ENCODE measurements at places on chromosomes 12 and 14.

DNA sequence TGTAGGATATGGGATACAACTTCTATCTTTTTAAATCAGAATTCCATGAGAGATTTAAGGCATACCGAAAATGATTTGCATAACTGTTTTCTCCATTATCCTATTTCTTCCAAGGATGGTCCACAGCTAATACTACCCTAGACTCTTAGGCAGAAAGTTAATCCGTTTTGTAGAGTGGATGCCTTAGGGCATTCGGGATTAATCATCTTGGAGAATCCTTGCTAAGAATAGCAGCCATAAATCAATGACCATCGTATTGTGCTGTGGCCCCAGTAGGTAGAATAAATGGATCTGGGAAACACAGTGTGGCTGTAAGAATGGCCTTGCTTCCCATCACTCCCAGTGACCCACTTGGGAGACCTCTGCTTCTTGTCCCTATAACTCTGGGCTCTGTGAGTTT, 99.6 kb downstream of the SSPN start:
- no peak for DNase-seq

DNA sequence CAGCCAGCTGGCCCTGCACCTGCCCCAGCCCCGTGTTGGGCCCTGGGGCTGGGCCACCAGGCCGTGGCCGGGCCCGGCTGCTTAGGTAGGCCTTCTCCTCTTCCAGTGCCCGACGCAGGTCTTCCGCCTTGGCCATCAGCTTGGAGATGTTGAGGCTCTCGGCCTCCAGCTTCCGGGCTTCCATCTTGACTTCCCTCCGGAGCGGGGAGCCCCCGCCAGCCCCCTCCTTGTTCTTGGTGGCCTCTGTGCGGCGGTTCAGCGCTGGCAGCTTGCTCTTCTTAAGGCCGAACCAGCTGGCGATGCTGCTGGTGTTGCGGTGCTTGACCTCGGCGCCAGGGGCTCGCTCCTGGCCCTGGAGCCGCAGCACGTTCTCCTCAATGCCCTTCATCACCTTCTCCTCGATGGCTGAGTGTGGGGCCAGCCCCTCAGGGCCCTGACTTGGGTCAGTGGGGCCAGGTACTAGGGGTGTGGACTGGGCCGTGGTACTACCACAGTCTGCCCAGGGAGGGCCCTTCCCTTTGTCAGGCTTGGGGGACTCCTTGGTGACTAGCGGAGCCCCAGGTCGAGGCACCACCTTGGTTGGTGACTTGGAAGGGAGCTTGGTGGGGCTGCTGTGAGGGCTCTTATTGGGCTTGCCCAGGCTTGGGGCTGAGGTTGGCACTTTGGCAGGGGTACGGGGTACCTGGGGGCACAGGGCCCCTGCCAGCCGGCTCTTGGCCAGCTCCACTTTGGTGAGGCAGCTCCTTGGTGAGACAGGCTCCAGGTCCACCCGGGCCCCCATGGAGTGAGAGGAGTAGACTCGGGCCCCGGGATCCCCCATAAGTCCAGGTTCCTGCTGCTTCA, 33.2 kb downstream of the NCKAP5L start:
- no peak for DNase-seq

DNA sequence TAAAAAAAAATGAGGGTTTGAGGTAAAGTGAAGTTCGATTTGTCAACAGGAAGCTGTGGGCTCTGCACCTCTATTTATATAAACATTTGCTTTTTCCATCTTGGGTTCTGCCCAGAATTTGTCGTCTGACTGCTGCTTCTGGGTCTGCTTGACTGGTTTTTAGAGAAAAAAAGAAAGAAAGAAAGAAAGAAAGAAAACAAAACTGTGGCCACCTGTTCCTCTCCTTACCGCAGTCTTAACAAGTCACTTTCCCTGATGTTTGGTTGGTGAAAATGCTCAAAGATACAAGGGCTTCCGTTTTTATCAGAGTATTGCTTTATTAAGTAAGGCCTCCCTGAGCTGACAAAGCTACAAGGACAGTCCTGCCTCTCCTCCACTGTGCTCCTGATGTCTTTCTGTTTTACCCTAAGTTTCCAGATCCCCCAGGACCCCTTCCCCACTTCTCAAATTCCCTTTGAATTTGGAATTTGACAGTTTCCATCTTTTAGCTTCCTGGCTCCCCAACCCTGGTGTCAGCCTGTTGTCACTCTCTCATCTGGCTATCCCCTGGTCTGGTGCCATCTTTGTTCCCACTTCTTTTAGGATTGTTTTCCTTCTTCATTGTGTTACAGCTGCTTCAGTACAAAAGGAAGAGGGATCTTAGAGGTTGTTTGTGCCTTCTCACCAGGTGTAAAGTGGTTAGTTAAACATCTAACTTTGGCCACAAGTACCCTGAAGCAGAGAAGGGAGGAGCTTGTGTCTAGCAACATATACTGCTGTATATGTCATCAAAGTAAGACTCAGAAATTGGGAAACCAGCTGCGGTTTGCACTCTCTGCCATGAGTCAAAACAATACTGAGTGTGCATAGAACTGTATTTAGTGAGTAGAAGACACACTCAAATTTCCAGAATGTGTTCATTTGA, 18.0 kb downstream of the MFAP5 start:
- peak; percentile 6 for DNase-seq

DNA sequence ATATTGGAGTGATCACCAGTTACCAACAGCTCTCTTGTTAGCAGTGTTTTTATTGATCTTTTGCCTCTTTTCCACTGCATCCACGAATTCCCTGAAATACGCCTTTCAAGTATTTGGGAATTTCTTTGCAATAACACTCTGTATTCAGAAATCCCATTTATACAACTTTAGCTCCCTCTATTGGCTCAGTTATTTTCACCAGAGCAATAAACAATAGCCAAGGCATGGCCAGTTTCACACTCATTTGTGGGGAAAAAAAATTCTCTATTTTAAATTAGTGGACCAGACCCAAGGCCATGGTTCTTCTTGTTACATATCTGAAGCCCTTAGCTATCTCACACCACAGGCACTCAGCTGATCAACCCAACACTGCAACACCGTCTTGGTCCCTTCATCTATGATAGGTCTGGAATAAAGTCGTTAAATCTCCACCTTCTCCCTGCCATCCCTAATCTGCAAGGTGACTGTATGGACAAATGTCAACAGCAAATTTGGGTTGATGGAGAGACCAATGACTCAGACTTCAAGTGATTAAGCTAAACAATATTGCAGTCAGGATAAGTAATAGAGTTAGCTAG, 92.4 kb upstream of the TMEM260 start:
- DNase-seq, result no peak

DNA sequence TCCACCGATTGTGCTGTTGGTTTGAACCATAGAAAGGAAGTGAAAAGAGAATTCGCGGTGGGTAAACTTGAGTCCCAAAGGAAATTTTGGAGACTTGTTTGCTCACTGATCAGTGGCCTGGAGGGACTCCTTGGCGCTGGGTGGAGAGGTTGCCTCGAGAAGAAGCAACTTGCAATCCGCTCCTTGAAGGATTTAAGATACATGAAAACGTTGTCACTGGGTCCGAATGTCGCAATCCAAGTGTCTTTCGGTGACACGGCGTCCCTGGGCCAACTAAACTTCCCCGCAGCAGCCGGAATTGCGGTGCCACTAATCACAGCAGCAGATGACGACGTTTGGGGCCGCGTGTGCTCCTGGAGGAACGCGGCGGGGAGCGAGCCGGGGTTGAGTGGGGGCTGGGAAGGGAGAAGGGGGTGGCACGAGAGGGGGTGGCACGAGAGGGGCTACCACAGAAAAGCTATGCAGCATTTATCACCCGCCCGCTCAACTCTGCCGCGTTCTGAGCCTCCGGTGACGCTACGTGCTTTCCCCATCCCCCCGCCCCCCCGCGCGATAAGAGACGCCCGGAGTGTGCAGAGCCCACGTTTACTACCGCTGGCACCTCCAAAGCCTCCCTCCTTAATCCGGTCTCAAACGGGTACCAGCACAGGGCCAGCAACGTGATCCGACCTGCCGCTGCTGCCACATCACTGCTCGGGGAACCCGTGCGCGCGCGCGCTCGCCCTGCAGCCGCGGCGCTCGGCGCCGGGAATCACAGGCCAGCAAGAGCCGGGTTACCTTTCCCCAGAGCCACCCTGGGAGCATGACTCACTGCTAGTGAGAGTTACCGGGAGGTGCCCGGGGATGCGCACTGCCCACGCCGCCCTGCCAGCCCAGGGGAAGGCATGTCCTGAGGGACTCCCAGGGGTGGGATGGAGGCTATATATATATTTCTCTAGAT, 833 bp upstream of the BHLHE41 start:
- DNase-seq, result no peak
